ENCODE measurements at places on chromosomes 5 and 9. TPM values are rescaled to one million over a fixed set of nuclear protein-coding genes. Genes with fewer than 3 reads are reported as not detected.

Gene KLF9
- total RNA-seq: 11.2 TPM

Gene WHRN
- total RNA-seq: 8.7 TPM

Gene CBY3
- total RNA-seq: 0.81 TPM

Gene CAMK2A
- not detected for total RNA-seq

Gene MORN5
- not detected for total RNA-seq

Gene RASEF
- 2.9 TPM for total RNA-seq

Gene IL5
- total RNA-seq: not detected

Gene PAPPA
- 9.5 TPM for total RNA-seq

Measured in mesangial cell (primary cell).